ENCODE measurements at places on chromosomes 5 and 9.
A peak's percentile ranks its signal among the peaks of the same experiment; 100 is the strongest.

DNA sequence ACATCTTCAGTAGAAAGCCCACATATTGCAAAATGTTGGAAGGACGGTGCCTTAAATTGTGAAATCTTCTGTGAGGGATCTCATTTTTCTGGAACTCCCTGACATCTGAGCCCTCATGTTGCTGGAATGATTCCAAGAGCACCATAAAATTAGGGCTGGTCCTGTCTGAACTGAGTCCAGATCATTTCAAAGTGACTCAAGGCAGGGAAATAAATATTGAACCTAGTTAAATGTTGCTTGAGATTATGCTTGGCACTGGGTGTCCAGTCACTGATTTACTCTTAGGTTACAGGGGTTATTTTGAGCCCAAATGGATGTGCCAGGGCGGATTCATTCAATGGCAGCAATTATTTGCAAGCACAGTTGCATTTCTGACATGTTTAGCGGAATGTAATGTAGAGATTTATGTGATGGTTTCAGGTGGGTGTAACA lies 437.0 kb downstream of the PIK3R1 start:
- no peak for DNase-seq

- DNase-seq, result peak; percentile 47
Observed at GRCh38 chr5:95963650-95964410, 2.2 kb upstream of the ELL2 start.

DNA sequence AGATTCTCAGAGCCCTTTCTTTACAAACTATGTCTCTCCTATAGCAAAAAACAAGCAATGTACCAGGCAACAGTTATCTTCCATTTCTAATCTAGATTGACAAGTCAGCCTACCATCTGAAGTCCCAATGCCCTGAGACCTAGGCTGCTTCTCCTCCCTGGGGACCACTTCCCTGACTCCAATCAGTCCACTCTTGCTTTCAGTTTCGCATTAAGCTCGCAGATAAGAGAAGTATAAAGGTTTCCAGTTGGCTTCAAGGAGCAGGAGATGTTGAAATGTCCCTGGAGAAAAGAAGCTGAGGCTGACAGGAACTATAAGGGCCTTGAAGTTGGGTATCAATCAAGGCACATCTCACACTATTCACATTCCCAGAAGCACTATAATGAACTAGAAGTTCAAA lies 32.3 kb downstream of the ERP44 start:
- DNase-seq, result no peak

DNA sequence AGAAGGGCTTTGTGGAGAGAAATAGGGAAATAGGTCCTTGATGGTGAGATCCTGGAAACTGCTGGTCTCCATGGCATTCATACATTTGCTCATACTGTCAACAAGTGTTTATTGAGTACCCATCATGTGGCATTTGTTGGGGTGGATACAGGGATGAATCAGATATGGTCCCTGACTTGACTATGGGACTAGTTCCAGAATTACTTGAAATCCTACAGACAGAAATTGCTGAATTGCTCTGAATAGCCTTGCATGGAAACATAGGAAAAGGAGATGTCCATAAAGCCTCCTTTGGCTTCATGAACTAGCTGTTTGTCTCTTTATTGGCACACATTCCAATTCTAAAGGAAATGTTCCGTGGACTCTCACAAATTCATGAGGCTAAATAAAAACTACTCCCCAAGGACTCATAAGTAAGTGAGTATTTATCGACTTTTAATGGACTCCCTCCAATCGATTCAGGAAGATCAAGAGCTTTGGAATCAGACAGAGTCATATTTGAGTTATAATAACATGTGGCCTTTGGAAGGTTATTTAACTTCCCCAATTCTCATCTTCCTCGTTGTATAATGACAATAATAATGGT lies 122.4 kb upstream of the C6 start:
- DNase-seq, result no peak

GRCh38 chr5:52007230-52007858 lies 624.1 kb downstream of the ISL1 start:
- peak; percentile 17 for DNase-seq

DNA sequence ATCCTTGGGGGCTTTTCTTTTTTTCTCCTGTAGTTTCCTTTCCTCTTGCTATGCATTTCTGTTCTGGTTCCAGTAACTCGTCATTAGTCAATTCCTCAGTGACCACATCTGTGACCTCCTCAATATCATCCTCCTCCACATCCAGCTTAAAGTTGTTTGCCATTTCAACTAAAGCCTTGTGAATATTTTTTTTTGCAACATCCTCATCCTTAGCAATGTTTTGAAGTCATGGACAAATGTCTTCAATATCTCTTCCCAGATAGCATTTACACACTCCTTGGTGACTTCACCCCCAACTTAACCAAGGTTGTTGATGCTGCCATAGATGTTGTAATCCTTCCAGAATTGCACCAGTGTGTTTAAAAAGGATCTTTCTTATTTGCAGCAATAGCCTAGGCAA lies 14.7 kb upstream of the ADRB2 start:
- DNase-seq, result no peak

DNA sequence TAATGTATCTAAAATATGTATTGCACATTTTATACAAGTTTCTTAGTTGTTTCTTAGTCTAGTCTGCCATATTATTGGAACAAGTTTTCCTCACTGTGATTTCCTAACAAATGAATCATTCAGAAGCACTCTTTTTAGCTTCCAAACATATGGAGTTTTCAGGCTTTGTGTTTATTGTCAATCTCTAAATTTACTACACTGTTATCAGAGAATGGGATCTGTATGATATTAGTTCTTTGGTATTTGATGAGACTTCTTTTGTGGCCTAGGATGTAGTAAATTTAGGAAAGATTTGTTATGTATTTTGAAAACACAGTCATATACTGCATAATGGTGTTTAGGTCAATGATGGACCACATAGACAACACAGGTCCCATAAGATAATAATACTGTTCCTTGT lies 25.7 kb downstream of the SREK1IP1 start:
- DNase-seq, result no peak

DNA sequence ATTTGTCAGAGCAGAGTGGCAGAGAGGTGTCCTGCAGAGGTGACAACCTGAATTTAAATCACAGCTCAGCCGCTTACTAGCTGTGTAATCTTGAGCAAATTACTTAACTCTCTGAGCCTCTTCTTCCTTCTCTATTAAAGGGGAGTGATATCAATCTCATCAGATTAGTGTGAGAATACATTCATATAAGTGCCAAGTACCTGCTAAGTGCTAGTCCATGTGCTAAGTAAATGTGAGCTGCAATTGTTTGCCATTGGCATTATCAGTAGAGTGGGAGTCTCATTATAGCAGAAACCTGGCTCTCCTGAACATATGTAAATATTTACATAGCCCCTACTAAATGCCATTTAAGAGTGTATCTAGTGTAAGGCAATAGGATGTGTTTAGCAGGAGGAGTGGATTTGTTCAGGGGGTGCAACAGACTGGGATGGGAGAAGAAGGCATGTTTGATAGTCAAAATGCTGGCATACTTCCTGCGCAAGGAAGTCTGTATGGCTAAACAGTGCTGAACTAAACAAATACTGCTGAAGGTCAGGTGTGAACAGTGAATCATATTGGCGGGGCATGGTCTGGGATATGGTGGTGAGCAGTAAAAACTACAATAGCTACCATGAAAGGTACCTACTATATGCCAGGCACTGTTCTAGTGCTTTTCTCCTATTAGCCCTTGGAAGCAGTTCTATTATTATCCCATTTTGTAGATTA lies 74.5 kb downstream of the F2RL2 start:
- DNase-seq, result no peak

- DNase-seq, result no peak
Observed at GRCh38 chr5:41418220-41419031, 92.0 kb downstream of the PLCXD3 start.

Data from ELF-1 (cell line).